Osteocyte (in vitro differentiated cells): ENCODE measurements at places on chromosomes 6 and 20. TPM values are rescaled to one million over a fixed set of nuclear protein-coding genes. Genes with fewer than 3 reads are reported as not detected.

Gene SIRPB1
- 1.1 TPM in 2 replicates for total RNA-seq

Gene SNRPB
- total RNA-seq: 111 and 112 TPM in 2 replicates

Gene GNL1
- total RNA-seq: 81.0 and 84.4 TPM in 2 replicates

Gene MYBL2
- 14.7 and 16.1 TPM in 2 replicates for total RNA-seq

Gene ARFGEF3
- total RNA-seq: 0.05 and 0.08 TPM in 2 replicates

Gene LY6G6D
- not detected in 2 replicates for total RNA-seq

Gene FLRT3
- 0.16 and 0.40 TPM in 2 replicates for total RNA-seq

Gene FAM83C
- total RNA-seq: not detected in 2 replicates

Gene TTBK1
- total RNA-seq: 0.05 and 0.08 TPM in 2 replicates

Gene GHRH
- total RNA-seq: not detected in 2 replicates

Gene VSTM2L
- total RNA-seq: 14.6 and 14.7 TPM in 2 replicates

Gene NFATC2
- total RNA-seq: 0.34 and 0.89 TPM in 2 replicates

Gene PRPF6
- 68.3 and 71.9 TPM in 2 replicates for total RNA-seq
